CD4-positive, alpha-beta T cell (primary cell): ENCODE measurements at places on chromosomes 12 and 14. TPM values are rescaled to one million over a fixed set of nuclear protein-coding genes. Genes with fewer than 3 reads are reported as not detected.

DNA sequence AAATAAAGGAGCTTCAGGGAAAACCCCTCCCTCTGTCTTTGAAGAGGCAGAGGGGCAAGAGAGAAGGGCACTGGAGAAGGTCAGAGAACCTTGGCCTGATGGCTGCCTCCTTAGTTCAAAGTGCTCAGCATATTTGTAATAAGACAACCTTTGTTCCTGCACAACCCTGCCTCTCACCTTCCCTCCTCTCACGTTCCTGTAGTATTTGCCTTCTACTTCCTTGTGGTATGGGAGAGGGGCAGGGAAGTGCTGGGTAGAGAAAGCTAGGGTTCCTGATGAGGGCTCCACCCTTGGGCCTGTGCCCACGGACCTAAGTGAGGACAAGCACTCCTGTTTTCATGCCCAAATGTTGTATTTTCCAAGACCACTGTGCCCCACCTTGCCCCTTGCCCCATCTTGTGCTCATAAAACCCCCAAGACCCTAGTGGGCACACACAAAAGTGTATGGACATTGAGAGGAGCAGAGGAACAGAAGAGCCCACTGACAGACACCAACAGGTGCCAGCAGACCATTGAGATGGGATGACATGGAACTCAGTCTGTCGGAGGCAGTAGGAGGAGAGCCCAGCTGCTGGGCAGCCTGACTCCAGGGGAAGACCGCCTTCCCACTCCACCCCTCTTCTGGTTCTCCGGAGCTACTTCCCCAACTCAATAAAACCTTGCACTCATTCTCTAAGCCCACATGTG, 261.5 kb upstream of the CCDC196 start:
- no peak for DNase-seq

GRCh38 chr12:15497671-15498292, 175.5 kb downstream of the PTPRO start:
- no peak for DNase-seq

GRCh38 chr14:53491256-53491883, 338.2 kb upstream of the DDHD1 start:
- no peak for DNase-seq

AMHR2 gene
- not detected for total RNA-seq
